ENCODE measurements at places on chromosomes 5 and 9. TPM values are rescaled to one million over a fixed set of nuclear protein-coding genes. Genes with fewer than 3 reads are reported as not detected.

TERT gene
- 0.37 TPM for total RNA-seq

INSL6 gene
- not detected for total RNA-seq

DNA sequence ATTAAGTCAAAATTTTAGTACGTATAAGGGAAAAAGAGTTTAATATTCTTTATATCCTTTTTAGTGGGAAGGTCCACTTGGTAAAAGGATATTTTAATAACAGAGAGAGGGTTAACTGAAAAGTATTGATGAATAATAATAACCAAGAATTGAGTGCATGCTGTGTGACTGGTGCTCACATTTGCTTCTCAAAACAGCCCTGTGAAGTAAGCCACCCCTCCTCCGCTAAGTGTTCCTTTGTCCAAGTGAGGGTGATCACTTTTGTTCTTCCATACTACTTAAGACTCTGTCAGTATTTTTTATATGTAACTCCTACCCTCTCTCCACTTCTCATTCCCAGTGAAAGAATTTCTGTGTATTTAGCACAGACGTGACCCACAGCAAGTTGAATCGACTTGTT, 51.5 kb downstream of the SLC44A1 start:
- DNase-seq, result no peak

GBGT1 gene
- 9.0 TPM for total RNA-seq

PFN3 gene
- not detected for total RNA-seq

GRCh38 chr5:143275512-143276363, 127.7 kb downstream of the NR3C1 start:
- no peak for DNase-seq

DNA sequence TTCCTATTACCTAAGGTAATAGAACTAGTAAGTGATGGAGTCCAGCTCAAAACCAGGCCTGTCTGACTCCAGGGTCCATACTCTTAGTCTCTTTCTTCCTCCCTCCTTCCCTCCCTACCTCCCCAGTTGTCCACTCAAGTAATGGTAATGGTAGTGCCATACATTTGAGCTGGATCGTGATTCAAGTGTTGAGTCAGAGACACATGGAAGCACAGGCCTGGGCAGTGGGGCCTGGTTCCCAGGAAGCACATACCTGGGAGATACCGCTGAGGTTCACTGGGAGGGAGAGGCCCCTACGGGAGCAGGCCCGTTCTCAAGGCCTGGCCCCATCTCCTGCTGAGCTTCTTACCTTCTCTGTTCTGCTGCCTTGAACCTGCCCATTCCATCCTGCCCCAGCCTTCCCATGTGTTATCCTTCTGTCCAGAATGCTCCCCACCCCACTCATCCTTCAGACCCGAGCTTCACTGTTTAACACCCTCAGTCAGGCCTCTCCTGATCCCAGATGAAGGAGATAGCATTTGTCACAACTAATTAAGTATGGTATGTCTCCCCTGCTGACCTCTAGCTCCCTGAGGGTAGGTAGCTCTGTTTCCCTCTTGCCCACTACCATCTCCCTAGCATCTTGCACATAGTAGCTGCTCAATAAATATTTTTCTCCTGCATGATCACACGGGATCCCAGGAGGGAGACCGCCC, 13.8 kb downstream of the URM1 start:
- no peak for DNase-seq

Data from stomach (tissue), 19 donors.